ENCODE measurements at places on chromosomes 2 and 18.

GRCh38 chr2:190849774-190850173, 30.8 kb upstream of the GLS start:
- no peak for DNase-seq

DNA sequence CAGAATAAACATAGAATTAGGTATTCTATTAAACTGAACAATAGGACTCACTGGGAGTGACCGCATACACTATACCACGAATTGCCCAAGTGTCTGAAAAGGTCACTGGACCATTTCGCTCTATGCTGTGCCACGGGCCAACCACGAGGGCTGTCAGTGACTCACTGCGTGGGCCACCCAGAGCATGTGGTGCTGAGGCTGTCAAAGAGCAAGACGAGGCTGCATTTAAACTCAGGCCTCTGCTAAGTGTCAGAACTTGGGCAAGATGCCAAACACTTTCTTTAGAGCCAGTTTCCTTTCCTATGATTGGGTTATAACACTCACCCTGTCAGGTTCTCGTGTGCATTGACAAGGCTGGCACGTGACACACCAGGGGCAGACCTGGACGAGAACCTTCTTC, 97.5 kb downstream of the SH3YL1 start:
- no peak for DNase-seq

GRCh38 chr2:201797175-201797840, 9.0 kb upstream of the CDK15 start:
- peak; percentile 72 for DNase-seq

- DNase-seq, result no peak
These were observed 89.2 kb upstream of the CXCR4 start for GRCh38 chr2:136207030-136207623.

DNA sequence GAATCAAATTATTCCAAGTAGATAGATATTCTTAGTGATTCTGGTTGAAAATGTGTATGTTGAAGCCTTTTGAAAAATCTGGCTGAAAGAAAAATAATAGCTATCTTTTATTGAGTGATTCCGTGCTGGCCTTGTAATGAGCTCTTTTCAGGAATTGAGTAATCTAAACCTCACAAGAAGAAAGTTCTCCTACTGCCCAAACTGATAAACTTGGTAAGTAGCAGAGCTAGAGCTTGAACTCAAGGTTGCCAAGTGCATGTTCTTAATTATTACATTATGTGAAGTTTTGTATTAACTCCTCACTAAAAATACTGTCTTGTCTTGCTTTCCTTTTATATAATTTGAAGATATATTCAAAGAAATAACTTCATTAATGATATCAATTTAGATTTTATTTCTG, 1.6 kb upstream of the PPP1R1C start:
- no peak for DNase-seq

GRCh38 chr2:121015971-121016485, 269.0 kb downstream of the TFCP2L1 start:
- DNase-seq, result no peak

- no peak for DNase-seq
These were observed 759.9 kb upstream of the HS6ST1 start for GRCh38 chr2:129078548-129078947.

DNA sequence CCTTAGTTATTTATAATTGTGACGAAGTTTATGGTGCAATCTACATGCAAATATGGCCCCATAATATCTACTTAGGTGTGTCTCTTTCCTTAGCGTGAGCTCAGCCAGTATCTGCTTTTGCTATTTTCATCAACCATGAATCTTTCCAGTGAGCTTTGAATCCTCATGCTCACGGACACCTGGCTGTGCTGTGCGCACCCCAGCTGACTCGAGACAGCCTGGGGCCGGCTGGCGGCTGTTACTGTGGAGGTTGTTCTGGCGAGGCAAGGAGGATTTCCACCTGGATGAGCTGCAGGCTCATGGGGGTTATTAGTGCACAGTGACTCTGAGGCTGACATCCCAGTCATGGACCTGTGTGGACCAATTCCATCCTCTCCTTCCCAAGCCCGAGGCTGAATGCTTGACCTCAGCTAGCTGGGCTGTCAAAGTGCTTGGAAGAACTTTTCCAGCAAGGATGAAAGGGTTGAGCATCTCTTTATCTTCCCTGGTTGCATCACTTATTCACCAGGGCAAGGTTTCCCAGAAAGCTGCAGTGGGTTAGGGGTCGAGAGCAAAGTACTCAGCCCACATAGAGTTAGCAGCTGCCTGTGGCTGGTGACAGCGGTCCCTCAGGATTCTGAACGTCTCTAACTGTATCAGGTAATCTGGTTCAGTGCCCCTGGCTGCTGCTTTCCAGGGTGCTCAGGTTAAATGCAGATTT, 141.7 kb downstream of the ARL4C start:
- no peak for DNase-seq

GRCh38 chr2:39228413-39229209, 15.2 kb downstream of the CDKL4 start:
- no peak for DNase-seq

DNA sequence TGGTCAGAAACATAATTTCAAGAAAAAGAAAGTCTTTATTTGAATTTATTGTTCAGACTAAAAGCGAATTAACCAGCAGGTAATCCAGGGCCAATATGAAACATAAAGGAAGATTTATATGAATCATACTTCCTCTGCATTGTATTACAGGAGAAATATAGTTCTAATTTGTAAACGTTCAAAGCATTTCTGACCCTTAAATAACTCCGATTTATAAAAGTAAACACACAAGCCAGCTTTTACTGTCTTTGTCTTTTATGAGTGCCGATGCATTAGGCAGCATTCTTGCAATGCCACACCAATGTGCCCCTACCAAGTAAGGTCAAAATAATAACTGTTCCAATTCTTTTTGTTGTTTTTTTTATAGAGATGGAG, 118.8 kb upstream of the RBBP8 start:
- no peak for DNase-seq

GRCh38 chr2:37615804-37616676, 55.4 kb downstream of the CDC42EP3 start:
- DNase-seq, result no peak
